IPS DF 6.9 (cell line): ENCODE measurements at places on chromosomes 6 and 20.

DNA sequence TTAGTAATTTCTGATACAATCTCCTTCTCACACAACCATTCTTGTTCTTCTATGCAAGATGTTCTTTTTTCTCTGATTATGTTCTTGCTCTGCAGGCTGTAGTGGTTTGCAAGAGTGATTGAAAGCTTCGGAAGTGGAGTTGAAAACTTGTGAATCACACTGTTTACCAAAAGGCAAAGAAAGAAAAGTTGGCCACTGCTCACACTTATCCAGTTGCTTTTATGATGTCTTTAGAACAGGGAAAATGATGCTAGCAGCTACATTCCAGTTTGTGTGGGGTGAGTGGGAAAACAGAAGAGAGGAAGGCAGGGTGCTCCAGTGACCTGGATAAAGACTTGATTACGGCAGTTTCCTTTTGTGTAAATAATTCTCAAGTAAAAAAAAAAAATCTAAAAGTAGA, 583.3 kb downstream of the TENT5A start:
- DNase-seq: no peak

DNA sequence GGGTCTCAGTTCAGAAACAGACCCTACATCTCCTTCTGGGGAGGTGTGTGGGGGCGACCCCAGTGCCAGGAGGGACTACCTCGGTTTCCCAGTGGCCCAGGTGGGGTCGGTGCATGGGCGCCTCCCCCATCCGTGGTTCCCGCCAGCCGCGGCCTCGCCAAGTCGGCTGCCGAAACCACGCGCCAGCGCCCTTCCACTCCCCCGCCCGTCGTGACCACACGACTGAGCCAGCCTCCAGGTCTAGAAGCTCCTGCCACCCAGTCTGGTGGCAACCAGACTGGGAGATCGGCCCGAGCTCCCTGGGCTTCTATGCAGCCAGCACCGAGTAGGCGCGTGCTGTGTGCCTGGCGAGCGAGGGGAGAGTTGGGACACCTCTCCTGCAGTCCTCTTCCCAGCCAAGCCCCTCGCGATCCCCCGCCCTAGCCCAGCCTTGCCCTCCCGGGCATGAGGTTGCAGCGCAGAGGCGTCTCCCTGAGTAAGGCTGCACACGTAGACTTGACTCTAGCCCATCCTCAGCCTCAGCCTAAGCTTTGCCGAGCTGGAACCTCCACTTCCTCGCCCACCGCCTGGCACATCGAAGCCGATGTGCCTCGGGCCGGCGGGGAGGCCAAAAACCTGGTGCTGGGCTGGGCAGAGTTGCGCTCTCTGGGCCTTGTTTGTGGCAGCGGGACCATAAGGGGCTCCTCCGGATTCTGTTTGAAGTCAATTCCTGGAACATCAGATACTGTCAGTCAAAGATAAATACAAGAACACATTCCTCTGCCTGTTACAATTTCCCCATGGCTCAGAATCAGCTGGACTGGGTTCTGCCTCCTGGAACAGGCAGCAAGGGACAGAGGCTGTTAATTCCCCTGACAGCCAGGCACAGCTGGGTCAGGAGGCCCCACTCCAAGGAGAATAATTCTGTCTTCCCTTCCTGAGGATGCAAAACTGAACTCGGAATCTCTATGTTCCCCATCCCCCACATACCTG, 1.5 kb upstream of the CPNE5 start:
- no peak for DNase-seq

GRCh38 chr6:137680705-137681346, 186.2 kb upstream of the TNFAIP3 start:
- no peak for DNase-seq

GRCh38 chr6:40674170-40674569, 87.0 kb upstream of the LRFN2 start:
- DNase-seq: no peak

- DNase-seq: no peak
These were observed 26.2 kb upstream of the GATA5 start for GRCh38 chr20:62501801-62502495.

GRCh38 chr20:50776122-50776817, 18.6 kb upstream of the BCAS4 start:
- DNase-seq: no peak

DNA sequence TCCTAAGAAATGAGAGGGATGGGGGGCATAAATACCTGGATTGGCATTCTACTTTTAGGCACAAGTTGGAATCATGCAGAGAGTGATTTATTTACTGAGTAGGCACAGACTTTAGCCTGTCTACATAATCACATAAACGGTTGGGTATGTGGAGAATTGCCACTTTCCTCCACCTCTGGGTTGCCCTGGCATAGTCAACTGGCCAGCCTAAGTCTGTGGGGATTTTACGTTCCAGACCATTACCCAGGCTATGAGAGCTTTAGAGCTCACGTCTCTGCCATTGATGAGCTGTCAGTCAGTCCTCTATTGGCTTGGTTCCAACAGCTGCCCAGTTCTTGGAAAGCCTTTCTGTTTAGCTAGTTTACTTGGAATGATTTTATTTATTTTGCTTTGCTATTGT, 5.0 kb upstream of the BHLHE23 start:
- DNase-seq: no peak

DNA sequence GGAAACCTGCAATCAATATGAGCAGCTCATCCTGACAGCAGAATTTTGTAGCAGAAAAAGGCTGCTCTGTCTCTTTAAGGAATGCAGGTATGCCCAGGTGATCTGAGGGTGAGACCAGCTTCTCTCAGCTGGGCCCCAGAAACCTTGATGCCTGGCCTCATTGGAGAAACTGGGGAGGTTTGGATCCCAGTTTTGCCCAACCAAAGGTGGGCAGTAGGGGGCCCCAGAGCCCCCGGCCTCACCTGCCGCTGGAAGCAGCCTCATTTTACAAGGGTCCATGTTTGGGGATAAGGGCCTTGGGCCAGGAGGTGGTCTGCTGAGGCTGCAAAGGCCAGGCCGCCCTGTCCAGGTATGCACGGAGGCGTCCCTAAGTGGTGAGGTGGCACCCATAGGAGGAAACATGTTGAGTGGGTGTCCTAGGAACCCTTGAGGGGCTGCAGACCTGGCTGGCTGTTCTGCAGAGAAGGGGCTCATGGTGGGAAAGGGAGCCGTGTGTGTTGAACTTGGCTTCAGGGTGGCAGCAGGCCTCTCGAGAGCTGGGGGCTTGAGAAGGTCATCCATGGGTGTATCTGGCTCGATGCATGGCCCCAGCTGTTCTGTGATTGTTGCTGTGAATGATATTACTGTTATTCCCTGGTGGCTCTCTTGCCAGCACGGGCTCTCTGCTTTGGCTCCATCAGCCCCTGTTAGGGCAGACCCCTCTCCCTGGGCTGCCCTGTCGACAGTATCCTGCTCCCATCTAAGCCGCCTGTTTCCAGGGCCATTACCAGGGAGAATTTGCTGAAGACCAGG, 208.4 kb downstream of the CDH4 start:
- DNase-seq: no peak

DNA sequence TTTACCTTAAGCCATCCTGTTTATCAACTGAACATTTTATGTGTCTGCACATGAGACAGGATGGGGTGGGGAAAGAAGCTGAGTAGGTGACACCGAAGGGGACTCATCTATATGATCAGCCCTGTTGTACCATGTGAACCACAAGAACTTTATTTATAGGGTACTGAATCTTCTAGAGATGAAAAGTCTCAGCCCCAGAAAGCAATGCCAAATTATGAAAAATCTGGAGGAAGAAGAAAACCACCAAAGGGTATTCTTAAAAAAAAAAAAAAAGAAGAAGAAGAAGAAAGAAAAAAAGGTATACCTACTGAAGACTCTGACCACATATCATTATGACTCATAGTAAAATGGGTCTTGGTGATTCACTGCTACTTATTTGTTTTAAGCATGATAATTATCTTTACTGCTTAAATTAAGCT, 39.8 kb upstream of the HBS1L start:
- DNase-seq: no peak

DNA sequence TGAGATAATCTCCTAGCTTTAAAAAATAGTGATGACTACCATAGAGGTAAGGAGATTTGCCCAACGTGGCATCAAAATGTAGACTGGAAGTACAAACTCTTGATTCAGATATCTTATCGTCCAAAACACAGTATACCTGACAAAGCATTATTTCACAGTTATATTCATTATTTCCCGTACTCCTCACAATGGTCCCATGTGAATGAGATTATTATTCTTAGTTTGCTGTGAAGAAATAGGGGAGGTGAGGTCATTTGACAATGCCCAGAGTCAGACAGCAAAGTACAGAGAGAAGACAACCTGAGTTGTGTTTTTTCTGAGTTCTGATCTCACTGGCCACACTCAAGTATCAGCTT, 1.2 kb upstream of the TFB1M start:
- no peak for DNase-seq

GRCh38 chr6:115323001-115323400, 737.7 kb downstream of the FRK start:
- DNase-seq: no peak

DNA sequence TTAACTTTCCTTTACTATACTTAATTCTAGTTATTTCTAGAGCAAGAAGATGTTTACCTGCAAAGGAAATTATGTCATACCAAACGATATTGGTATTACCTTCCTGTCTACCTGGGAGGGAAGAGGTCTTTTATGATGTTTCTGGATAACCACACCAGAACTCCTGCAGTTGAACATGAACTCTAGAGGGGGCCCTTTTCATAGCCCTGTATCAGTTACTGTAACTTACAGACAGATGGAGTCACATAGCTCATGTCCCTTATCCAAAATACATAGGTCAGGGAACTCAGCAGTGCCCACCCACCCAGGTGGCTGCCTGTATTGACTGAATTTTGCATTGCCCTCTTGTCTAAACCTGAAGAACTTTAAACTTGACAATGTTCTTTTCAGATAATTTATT, 35.1 kb upstream of the MYL9 start:
- no peak for DNase-seq

DNA sequence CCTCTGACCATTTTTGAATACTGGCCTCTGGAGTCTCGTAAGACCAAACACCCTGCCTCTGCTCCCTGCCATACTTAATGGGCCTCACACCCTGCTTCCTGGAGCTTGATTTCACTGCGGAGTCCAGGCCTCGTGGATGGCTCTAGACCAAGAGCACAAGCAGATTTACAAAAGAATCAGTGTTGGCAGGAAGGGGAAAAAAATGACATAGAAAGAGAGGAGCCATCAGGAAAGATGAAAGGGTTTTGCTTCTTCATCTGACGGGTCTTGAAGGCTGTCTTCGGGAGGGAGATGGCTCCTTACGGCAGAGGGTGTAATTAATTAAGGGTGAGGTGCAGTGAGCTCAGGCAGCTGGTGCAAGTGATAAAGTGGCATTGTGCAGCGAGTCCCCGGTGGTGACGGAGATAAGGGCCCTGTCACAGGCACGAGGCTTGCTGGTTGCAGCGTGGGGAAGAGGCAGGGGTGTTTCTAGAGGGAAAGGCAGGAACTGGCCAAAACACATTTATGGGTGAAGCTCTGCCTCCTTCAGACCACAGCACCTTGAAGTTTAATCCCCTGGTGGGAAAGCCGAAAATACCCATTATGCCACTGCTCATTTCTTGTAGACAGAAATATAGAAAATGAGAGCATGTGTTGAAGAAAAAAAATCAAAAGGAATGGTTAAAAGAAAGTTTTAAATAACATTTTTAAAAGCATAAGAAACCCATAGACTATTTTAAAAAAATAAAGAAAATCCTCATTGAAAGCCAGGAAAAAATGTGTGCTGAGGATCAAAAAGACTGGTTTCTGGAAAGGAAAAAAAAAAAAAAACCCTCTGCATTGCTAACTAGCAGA, 128.6 kb upstream of the LRFN2 start:
- no peak for DNase-seq
